Activated T-helper 1 cell treated with anti-CD3 and anti-CD28 coated beads, Interleukin-12 subunit alpha, Interleukin-12 subunit beta, Interleukin-2, Interleukin-4 antibody, amounts not matched to agents 30 ng/mL and 10 ng/mL and 1 ng/mL, durations not matched to agents 14 hours and 24 hours and 36 hours (primary cell): ENCODE measurements at places on chromosomes 2 and 18. TPM values are rescaled to one million over a fixed set of nuclear protein-coding genes. Genes with fewer than 3 reads are reported as not detected.

KCNE4 gene
- total RNA-seq, result not detected in 2 replicates

FBXO36 gene
- 0.31 and 0.42 TPM in 2 replicates for total RNA-seq

MC2R gene
- not detected in 2 replicates for total RNA-seq

UGT1A5 gene
- total RNA-seq, result not detected in 2 replicates

RUFY4 gene
- 0.64 and 0.67 TPM in 2 replicates for total RNA-seq

ATF2 gene
- 57.0 and 59.7 TPM in 2 replicates for total RNA-seq

DNA sequence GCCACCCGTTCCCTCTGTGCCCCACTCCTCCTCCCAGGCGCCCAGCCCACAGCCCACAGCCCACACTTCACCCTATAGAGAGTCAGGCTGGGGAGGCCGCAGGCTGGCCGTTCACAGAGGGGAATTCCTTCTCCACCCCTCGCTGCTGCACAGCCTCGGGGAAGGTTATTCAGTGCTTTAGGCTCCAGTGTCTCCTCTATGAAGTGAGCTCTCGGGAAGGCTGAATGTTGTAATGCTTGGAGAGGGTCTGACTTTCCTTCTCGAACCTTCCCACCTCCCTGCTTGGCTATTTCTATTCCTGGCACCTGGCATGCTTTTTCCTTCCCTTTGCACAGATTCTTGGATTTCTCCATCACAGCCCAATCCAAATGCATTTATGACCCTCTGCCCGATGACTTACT is 62.5 kb upstream of the SMAD7 start:
- no peak for DNase-seq

GRCh38 chr2:152098496-152099366 is at the start of gene CACNB4:
Gene CACNB4, minus strand, starts transcription at chr2:152099044.
- no peak for DNase-seq

- DNase-seq, result no peak
Observed at GRCh38 chr2:8541223-8541622, 140.6 kb upstream of the ID2 start.

GRCh38 chr2:219578811-219579613 is 6.9 kb downstream of the INHA start:
- DNase-seq, result no peak

DNA sequence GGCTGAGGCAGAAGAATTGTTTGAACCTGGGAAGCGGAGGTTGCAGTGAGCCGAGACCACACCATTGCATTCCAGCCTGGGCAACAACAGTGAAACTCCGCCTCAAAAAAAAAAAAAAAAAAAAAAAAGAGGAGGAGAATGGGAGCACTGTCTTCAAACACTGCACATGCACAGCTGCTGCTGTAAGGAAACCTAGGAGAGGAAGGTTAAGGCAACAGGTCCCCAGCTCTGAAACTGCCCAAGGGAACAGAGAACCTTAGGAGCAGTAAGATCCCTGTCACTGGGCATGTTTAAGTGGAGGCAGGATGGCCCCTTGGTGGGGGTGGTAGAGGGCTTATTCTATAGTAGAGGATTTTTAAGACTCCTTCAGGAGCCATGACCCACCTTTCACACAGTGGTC is 111.2 kb downstream of the CLIP4 start:
- DNase-seq, result no peak

GRCh38 chr2:96623116-96623515 is 15.0 kb downstream of the KANSL3 start:
- DNase-seq, result no peak

DNA sequence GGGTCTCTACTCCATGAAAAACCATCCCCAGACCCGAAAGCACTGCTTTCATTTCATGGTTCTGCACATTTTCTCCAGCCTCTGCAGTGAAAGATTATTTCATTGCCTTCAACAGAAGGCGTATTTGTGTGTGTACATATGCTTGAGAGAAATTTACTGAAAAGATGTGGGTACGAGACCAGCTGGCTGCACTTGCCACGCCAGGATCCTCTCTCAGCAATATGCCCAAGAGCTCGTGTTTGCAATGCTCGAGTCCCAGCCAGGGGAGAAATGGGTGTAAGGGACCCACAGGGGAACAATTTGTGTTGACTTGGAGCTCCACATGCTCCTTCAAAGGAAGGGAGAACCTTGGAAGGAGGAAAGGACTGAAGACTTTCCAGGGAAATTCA is 37.3 kb downstream of the TMEM177 start:
- no peak for DNase-seq
